ENCODE measurements at places on chromosomes 12 and 14.

- no peak for DNase-seq
These were observed at the start of gene GPR65 for GRCh38 chr14:88005050-88005481. GPR65 (plus strand) TSS chr14:88005135; CDS start chr14:88010848, 5,713 bp downstream.

DNA sequence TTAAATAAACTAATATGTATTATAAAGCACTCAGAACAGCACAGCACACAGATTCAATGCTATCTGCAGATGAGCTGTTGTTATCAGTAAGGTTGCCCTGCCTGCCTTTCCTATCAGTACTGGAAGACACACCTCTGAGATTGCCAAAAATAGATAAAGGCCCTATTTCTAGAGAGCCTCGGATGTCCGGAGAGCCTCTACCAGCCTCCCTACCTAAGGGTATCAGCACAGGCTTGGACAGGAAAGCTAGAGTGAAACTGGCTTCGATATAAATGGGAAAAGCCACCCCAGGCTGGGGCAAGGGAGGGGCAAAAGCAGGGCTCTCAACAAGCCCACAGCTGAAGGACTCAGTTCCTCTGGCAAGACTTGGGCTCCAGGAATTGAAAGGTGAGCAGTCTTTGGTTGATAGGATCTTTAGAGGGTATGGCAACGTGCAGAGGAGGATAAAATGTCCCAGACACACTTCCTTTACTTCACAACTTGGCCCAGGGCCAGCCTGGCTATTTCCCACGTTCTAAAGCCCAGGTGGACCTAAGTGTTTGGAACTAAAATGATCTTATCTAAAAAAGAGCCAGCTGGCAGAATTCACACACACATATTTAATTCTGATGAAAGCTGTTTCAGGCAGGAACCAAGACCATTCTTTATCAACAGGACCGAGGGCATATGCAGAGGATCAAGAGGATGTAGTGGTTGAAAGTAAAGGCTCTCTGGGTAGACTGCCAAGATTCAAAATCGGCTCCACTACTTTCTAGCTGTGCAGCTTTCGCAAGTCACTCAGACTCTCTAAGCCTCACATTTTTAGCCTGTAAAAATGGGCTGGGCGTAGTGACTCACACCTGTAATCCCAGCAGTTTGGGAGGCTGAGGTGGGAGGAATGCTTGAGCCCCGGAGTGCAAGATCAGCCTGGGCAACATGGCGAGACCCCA, 37.8 kb upstream of the ITPR2 start:
- DNase-seq: peak; percentile 83

DNA sequence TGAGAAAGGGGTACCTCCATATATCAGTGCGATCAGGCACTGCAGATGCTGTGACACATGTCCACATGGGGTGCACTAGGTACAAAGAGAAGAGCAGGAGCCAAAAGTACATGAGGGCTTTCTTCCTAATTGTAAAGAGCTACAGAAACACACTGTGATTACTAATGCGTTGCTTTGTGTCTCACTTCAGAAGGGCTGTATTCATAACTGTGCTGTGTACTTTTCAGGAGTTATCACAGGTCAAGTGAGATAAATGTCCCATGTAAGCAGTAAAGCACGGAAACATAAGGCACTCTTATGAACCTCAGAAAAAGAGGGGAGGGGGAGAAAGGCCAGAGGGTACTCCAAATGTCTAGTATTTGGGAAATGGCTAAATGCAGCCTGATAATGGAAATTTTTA, 10.6 kb downstream of the SPRING1 start:
- DNase-seq: no peak

GRCh38 chr14:54697001-54697400, 130.1 kb downstream of the SAMD4A start:
- DNase-seq: no peak

GRCh38 chr14:103385929-103386712, 906 bp downstream of the MARK3 start:
- no peak for DNase-seq

DNA sequence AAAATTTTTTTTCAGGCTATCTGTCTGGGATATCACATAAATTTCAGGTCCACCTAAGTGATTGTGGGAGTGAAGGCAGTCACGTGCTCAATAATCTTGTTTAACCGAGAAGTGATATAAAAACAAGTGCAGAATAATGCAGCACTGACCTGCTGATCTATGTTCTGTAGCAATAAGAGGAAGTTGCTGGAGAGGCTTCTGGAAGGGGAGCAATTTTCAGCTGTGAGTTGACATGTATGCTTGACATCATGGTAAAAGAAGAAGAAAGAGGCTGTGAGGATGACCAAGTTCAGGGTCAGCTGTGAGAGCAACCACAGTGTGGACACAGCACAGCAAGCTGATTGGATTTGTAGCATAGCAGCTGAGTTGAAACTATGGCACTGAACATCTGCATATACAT, 172.0 kb upstream of the PELI2 start:
- no peak for DNase-seq

All from NCI-H187 treated with DMSO at 0.1 percent for 48 hours (cell line).